GM12878 (cell line): ENCODE measurements at places on chromosomes 1 and 21. TPM values are rescaled to one million over a fixed set of nuclear protein-coding genes. Genes with fewer than 3 reads are reported as not detected.

GRCh38 chr1:56137090-56137489 lies 442.3 kb downstream of the PLPP3 start:
- peaks cover 25% of the 10 kb centered on the region for H3K4me1 ChIP-seq
- DNase-seq, result no peak
- no peaks in the 10 kb centered on the region for H3K27me3 ChIP-seq
- H3K4me3 ChIP-seq, result no peak overlapping the region

DNA sequence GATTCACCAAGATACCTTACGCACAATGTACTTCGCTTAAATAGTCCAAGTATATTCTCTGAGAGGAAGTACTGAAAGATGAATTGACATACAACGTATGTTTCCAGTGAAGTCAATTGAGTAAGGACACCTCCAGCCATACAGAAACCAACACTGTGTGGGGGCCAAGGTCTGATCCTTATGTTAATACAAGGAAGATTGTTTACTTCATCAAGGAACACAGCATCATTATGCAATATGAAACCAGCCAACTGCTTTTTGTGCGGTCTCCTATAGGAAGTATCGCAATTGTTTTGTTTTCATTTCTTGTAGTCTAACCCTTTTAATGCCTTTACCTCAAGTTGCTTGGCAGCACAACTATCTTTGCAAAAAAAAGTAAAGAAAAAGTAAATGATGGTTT lies 28.2 kb upstream of the TEKT2 start:
- no peak for DNase-seq
- H3K4me1 ChIP-seq, result no peaks in the 10 kb centered on the region
- no peaks in the 10 kb centered on the region; the same call in 1 of the 2 replicates for H3K36me3 ChIP-seq
- no peaks in the 10 kb centered on the region for H3K27me3 ChIP-seq

DNA sequence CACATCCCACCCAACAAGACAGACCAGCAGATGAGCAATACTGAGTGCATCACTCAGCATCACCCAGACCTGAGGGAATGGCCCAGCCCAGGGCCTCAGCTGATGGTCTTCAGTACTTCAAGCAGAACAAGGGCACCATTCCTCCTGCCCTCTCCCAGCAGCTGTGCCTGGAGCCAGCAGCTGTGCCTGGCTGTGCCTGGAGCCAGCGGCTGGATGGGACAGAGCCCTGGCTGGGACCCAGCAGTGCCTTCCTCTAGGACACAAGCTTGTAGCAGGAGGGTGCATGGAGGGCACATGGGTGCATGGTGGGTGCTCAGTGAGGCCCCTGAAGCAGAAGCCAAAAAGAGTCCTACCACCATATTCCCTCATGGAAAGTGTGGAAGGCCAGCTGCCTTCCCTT lies 583.8 kb downstream of the NPHP4 start:
- DNase-seq, result no peak
- no peaks in the 10 kb centered on the region for H3K27me3 ChIP-seq
- no peaks in the 10 kb centered on the region for H3K36me3 ChIP-seq
- H3K27ac ChIP-seq, result no peak overlapping the region
- no peak overlapping the region for H3K4me3 ChIP-seq
- H3K4me1 ChIP-seq, result no peaks in the 10 kb centered on the region

DNA sequence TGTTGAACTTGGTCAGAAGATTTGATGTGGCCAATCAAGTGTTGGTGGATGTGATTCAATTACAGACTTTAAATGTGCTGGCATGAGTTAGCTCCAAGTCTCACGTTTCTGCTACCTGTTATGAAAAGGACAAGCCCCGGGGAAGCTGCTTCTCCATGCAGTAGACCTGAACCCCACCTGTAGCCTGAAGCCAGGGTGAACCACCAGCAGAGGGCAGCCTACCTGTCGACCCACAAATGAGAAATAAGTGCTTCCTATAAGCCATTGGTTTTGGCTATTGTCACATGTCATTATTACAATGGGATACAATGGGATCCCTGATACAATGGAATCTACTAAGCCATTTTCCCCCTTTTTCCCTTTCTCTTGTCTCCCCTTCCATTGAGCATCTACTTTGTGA lies 230.2 kb downstream of the PRDM2 start:
- H3K27ac ChIP-seq, result no peak overlapping the region
- no peak for DNase-seq

GRCh38 chr1:198655459-198656121 lies 16.8 kb downstream of the PTPRC start:
- H3K4me3 ChIP-seq, result no peak overlapping the region
- H3K27ac ChIP-seq, result peak overlapping the region; percentile 29
- H3K36me3 ChIP-seq, result no peaks in the 10 kb centered on the region
- no peak for DNase-seq

DNA sequence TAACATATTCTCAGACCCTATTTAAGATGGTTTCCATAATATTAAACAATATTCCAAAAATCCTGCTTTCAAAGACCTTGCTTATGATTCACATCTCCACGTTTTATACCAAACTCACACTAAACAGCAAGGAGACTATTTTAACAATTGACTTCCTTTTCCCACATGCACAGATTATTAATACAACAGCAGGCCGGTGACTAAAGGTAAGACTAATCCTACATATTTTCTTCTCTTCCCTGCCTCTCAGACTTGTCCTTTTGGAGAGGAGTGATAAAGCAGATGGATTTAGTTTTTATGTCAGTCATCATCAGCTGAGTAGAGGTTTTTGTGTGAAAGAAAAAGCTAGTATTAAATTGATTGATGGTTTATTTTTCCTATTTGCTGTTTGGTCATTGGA lies 400.6 kb downstream of the NTNG1 start:
- no peak overlapping the region for H3K27ac ChIP-seq
- no peaks in the 10 kb centered on the region for H3K27me3 ChIP-seq
- H3K36me3 ChIP-seq, result no peaks in the 10 kb centered on the region
- no peak overlapping the region for H3K4me3 ChIP-seq
- DNase-seq, result no peak

- H3K36me3 ChIP-seq, result no peaks in the 10 kb centered on the region
- H3K4me3 ChIP-seq, result no peak overlapping the region
- no peak overlapping the region for H3K27ac ChIP-seq
- H3K27me3 ChIP-seq, result no peaks in the 10 kb centered on the region
- peaks cover 11% of the 10 kb centered on the region for H3K4me1 ChIP-seq
- peak; percentile 46 for DNase-seq
These were observed 28.0 kb downstream of the TBX15 start for GRCh38 chr1:118960026-118960561.

- no peak for DNase-seq
- no peak overlapping the region for H3K27ac ChIP-seq
- H3K4me3 ChIP-seq, result no peak overlapping the region
- no peaks in the 10 kb centered on the region for H3K4me1 ChIP-seq
These were observed 77.8 kb downstream of the ALPL start for GRCh38 chr1:21586846-21587601.

DNA sequence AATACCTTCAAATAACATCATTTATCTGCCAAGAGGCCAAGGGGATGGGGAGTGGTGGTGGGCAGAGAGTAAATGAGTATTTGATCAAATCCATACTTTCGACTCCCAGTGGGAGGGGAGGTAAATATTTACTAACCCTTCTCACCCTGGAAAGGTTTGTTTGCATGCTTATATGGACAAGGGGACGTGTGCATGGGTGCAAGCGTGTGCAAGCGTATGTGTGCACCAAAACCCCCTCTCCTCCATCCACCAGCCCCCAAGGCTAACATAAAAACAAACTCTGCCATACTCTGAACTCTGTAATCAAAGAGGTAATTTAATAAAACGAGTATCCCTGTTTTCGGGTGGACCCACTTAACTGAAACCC lies 58.0 kb downstream of the SYF2 start:
- H3K36me3 ChIP-seq, result no peaks in the 10 kb centered on the region
- H3K27me3 ChIP-seq, result no peaks in the 10 kb centered on the region
- no peak for DNase-seq
- H3K4me3 ChIP-seq, result no peak overlapping the region

- no peak overlapping the region for H3K4me3 ChIP-seq
- no peak overlapping the region for H3K27ac ChIP-seq
- H3K27me3 ChIP-seq, result no peaks in the 10 kb centered on the region
- no peaks in the 10 kb centered on the region for H3K4me1 ChIP-seq
- no peak for DNase-seq
These were observed 82.3 kb downstream of the RGS7 start for GRCh38 chr1:241274693-241275092.

- no peak overlapping the region for H3K27ac ChIP-seq
- no peaks in the 10 kb centered on the region for H3K4me1 ChIP-seq
- no peaks in the 10 kb centered on the region for H3K27me3 ChIP-seq
- DNase-seq, result no peak
These were observed 91.2 kb upstream of the COL24A1 start for GRCh38 chr1:86247597-86248279.

- no peaks in the 10 kb centered on the region for H3K27me3 ChIP-seq
- H3K27ac ChIP-seq, result no peak overlapping the region
- no peaks in the 10 kb centered on the region for H3K36me3 ChIP-seq
- H3K4me3 ChIP-seq, result no peak overlapping the region
These were observed 81.1 kb downstream of the DSCAM start for GRCh38 chr21:40765811-40766210.

GRCh38 chr1:90989990-90990389 lies 31.8 kb downstream of the ZNF644 start:
- peak overlapping the region; percentile 28; the same call in 1 of the 2 replicates for H3K27ac ChIP-seq
- peaks cover 2% of the 10 kb centered on the region for H3K36me3 ChIP-seq
- DNase-seq, result no peak
- H3K4me1 ChIP-seq, result peaks cover 8% of the 10 kb centered on the region
- H3K27me3 ChIP-seq, result no peaks in the 10 kb centered on the region

DNA sequence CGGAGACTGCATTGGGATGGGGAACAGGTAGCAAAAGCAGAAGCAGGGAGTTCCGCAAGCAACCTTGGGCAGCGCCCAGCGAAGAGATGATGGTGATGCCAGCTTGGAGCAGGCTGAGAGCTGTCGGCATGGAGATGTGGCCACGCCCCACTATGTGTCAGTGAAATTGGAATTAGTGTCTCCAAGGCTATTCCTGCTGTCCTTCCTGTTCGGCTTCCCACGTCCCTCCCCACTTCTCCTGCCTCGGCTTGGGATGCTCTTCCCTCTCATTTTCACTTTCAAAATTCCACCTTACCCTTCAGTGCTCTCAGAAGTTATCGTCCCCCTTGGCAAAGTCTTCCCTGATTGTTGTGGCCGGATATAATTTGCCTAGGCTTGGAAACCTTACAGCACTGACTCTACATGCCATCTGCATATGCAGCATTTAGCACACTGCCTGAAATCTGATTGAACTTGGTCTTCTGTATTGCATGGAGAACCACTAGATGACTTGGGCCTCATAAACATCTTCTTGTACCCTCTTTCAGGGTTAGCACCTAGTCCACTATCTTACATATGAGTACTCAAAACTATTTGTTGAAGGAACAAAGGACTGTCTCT lies 270.7 kb upstream of the RUNX1 start:
- H3K27me3 ChIP-seq, result no peaks in the 10 kb centered on the region
- H3K4me1 ChIP-seq, result peaks cover 8% of the 10 kb centered on the region

- no peaks in the 10 kb centered on the region; the same call in 1 of the 2 replicates for H3K4me1 ChIP-seq
- no peaks in the 10 kb centered on the region for H3K36me3 ChIP-seq
- H3K27me3 ChIP-seq, result peaks cover 1% of the 10 kb centered on the region
These were observed 61.1 kb upstream of the DMRTB1 start for GRCh38 chr1:53398091-53398490.

DNA sequence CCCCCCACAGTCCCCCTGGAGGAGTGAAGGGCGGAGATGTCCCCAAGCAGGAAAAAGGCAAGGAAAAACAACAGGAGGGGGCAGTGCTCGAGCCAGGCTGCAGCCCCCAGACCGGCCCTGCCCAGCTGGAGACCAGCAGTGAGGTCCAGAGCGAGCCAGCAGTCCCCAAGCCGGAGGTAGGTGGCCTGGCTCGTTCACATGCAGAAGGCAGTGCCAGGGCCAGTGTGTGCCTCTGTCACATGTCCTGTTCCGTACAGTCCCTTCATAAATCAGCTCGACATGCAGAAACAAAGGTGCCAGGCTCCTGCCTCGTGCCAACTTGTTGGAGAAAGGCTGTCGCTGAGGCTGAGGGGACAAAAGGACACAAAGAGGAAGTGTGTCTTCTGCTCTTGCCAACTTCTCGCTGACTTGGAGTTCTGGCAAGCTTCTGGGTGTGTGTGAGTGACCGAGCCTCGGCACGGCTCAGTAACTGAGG lies 24.1 kb upstream of the MPZL1 start:
- H3K27me3 ChIP-seq, result no peaks in the 10 kb centered on the region
- no peak for DNase-seq
- peaks cover 56% of the 10 kb centered on the region for H3K36me3 ChIP-seq
- no peaks in the 10 kb centered on the region for H3K4me1 ChIP-seq
- no peak overlapping the region for H3K27ac ChIP-seq
- H3K4me3 ChIP-seq, result no peak overlapping the region

DNA sequence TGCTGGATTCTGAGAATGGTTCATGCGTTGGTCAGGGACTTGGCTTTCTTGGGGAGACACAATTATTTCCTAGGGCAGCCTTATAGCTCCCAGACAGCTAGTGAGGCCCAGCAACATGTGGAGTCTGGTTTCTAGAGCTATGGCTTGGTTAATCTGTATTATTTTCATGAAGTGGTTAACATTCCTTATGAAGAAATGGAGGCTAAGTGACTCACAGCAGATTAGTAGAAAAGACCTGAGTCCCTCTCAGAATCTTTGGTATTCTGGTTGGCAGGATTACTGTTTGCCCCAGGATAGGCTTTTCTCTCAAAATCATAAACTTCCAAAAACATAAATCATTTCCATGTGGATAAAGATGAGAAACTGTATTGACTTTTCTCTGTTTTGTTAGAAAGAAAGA lies 42.3 kb downstream of the DUSP10 start:
- no peaks in the 10 kb centered on the region for H3K27me3 ChIP-seq
- DNase-seq, result no peak
- H3K27ac ChIP-seq, result no peak overlapping the region
- H3K4me3 ChIP-seq, result no peak overlapping the region
- H3K36me3 ChIP-seq, result peaks cover 5% of the 10 kb centered on the region

- H3K4me3 ChIP-seq, result no peak overlapping the region
- no peaks in the 10 kb centered on the region for H3K27me3 ChIP-seq
- H3K4me1 ChIP-seq, result no peaks in the 10 kb centered on the region
- H3K27ac ChIP-seq, result no peak overlapping the region
- H3K36me3 ChIP-seq, result no peaks in the 10 kb centered on the region
These were observed 94.7 kb downstream of the PLPP3 start for GRCh38 chr1:56484695-56485094.

- peak overlapping the region; percentile 73 for H3K27ac ChIP-seq
- DNase-seq, result no peak
These were observed 1.3 kb upstream of the LSS start for GRCh38 chr21:46229923-46230260.

DNA sequence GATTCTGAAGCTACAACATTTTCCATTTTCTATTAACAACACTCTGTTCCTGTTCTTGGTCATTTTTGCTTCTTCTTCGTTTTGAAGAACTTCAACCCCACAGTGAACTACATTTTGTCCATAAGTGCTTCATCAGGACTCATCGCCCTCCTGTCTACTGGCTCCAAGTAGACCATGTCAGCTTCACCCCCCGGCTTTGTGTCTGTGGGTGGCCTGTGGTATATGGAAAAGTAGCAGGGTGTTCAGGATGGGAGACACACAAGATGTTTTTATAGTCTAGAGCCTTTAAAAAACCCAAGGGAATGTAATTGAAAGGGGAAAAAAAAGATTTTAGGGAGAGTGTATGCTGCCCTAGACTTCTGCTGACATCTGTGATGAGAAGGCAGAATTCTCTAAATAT lies 46.1 kb downstream of the GIPC2 start:
- H3K27me3 ChIP-seq, result no peaks in the 10 kb centered on the region
- H3K4me3 ChIP-seq, result no peak overlapping the region
- peaks cover 2% of the 10 kb centered on the region; the same call in 1 of the 2 replicates for H3K4me1 ChIP-seq
- H3K36me3 ChIP-seq, result no peaks in the 10 kb centered on the region
- H3K27ac ChIP-seq, result no peak overlapping the region

RAD54L gene
- total RNA-seq, result 34.0 and 34.7 TPM in 2 replicates

AIRE gene
- total RNA-seq, result 0.10 TPM in 1 of 2 replicates, not detected in the other

SPRR2E gene
- total RNA-seq, result not detected in 2 replicates

CHIA gene
- not detected in 2 replicates for total RNA-seq

LDLRAD1 gene
- not detected in 2 replicates for total RNA-seq

CCDC18 gene
- total RNA-seq, result 19.3 and 19.5 TPM in 2 replicates

OTUD7B gene
- 20.7 and 24.9 TPM in 2 replicates for total RNA-seq

S100A8 gene
- not detected in 2 replicates for total RNA-seq

MANEAL gene
- total RNA-seq, result 8.6 and 9.2 TPM in 2 replicates
